ENCODE measurements at places on chromosomes 4 and X. TPM values are rescaled to one million over a fixed set of nuclear protein-coding genes. Genes with fewer than 3 reads are reported as not detected.

DNA sequence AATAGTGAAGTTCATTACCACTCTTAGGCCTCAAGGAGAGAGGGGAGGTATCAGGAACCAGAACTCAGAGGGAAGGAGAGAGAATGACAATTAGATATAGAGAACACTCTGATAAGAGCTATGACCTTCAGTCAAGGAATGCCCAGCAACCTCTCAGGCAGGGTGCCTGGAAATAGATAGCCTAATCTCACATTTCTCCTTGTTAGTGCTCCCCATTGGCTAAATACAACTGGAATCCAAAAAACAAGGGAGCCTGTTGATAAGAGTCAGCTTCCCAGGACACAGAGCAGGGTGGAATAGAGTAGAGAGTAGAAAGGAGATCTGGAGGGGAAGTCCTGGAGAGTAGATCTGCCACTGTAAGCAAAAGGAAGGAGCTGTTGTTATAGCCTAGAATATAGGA lies 62.1 kb downstream of the DCX start:
- no peaks in the 10 kb centered on the region for H3K4me1 ChIP-seq
- H3K4me3 ChIP-seq, result no peak overlapping the region
- no peaks in the 10 kb centered on the region for H3K36me3 ChIP-seq

DNA sequence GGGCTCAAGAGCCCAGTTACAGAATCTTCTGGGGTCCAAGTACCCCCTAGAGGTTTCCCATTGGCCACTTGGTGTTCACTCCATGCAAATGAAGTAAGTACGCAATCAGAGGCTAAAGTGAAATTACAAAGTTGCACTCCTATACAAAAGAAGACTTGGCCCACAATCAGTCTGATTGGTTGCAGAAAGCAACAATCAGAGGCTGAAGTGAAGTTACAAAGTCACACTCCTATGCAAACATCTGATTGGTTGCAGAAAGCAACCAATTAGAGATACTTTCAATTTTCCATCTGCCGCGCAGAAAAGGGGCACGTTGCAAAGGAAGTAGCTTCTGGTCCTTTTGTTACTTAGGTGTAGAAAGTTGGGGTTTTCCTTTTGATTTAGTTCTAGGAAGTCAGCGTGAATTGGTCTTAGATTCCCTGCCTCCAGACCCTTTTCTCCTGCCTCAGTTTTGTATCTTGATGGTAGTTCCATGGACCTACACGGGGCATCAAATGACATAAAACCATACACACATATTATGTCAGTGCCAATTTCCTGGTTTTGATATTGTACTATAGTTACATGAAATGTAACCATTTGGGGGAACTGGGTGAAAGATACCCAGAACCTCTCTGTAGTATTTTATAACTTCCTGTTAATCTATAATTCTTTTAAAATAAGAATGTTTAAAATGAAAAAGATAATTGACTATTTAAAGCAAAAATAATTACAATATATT lies 12.4 kb upstream of the PIN4 start:
- H3K36me3 ChIP-seq, result no peaks in the 10 kb centered on the region
- H3K27me3 ChIP-seq, result no peaks in the 10 kb centered on the region
- no peak overlapping the region for H3K27ac ChIP-seq

- no peaks in the 10 kb centered on the region for H3K36me3 ChIP-seq
- H3K4me1 ChIP-seq, result peaks cover 22% of the 10 kb centered on the region
- peak overlapping the region; percentile 69 for H3K27ac ChIP-seq
- peak overlapping the region; percentile 46 for H3K4me3 ChIP-seq
- no peaks in the 10 kb centered on the region for H3K27me3 ChIP-seq
These were observed 17.7 kb upstream of the AP1AR start for GRCh38 chr4:112213856-112214255.

The BRS3 gene
- total RNA-seq, result not detected

The SLC25A6 gene
- total RNA-seq, result 256 TPM

The ANK2 gene
- 53.1 TPM for total RNA-seq

The PNCK gene
- total RNA-seq, result not detected

The GUCY2F gene
- not detected for total RNA-seq

The MSANTD1 gene
- 2.1 TPM for total RNA-seq

The TMEM129 gene
- total RNA-seq, result 55.4 TPM

The DRP2 gene
- total RNA-seq, result 0.22 TPM
